Stimulated activated CD8-positive, alpha-beta memory T cell treated with anti-CD3 and anti-CD28 coated beads, Interleukin-4, amount 100 ng/mL, for 1 hour (primary cell): ENCODE measurements at places on chromosomes 4 and X.

DNA sequence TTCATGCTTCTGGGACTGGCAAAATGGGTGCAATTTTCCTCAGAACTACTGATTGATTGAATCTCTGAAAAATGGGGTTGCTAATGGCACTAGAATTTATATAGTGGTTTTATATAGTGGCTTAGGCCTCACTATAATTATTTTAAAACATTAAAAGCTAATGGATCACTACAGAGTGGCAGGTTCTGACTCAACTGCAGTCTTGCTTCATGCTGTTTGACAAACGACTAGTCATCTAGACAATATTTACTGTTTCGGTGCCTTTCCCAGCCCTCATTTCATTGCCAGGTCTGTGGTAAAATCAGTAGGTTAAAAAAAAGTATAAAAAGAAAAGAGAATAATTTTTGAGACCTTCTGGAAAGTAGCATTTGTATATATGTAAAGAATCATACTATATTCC, 352.8 kb upstream of the ATOH1 start:
- no peak for DNase-seq

- DNase-seq: no peak
These were observed 530.1 kb downstream of the INPP4B start for GRCh38 chr4:142316025-142316424.

- DNase-seq: no peak
These were observed 123.0 kb upstream of the TET2 start for GRCh38 chr4:105023668-105024055.

- no peak for DNase-seq
These were observed 220.4 kb upstream of the FAM47C start for GRCh38 chrX:36787752-36788151.

GRCh38 chr4:133124746-133125145, 24.3 kb upstream of the PCDH10 start:
- no peak for DNase-seq

GRCh38 chr4:41022116-41022515, 192.2 kb downstream of the APBB2 start:
- no peak for DNase-seq

DNA sequence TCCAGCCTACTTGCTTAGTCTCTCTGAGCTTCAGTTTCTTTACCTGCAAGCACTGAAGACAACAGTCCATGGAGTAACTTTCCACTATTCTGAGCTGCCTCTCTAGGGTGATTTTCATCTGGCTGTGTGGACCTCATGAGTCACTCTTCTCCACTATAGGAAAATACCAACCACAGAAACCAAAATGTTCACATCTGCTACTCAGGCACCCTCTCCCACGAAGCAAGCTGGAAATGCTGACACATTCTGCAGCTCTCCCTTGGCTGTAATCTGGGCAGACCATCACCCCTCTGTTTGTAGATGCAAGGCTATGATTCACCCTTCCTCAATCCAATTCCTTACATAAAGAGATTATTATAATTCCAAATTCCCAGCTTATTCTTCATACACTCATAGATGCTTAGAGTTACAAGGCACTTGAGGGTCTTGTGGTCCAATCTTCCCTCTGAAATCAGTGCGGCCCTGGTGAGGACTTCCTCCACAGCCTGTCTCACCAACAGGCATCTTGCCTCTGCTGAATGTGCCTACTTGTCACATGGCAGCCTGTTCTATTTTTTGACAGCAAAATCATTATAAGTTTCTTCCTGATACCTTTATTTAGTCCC, 97.0 kb upstream of the LNX1 start:
- DNase-seq: no peak

DNA sequence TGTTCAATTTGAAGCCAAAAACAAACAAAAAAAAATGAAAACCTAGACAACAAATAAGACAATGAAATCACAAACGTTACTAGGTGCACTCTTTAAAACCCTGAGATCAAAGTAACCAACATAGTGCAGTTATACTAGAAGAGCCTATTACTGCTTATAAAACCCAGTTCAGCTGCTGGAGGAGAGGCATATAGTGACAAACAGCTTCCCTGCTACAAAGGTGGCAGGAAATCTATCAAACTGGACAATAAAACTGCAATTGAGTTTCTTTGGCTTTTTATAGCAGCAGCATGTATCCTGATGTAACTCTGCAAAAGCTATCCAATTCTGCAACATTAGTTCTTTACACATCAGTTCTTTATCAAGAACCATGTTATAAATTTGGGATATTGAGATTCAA, 155.6 kb downstream of the LRBA start:
- no peak for DNase-seq
